ENCODE measurements at places on chromosomes 7 and 10.

DNA sequence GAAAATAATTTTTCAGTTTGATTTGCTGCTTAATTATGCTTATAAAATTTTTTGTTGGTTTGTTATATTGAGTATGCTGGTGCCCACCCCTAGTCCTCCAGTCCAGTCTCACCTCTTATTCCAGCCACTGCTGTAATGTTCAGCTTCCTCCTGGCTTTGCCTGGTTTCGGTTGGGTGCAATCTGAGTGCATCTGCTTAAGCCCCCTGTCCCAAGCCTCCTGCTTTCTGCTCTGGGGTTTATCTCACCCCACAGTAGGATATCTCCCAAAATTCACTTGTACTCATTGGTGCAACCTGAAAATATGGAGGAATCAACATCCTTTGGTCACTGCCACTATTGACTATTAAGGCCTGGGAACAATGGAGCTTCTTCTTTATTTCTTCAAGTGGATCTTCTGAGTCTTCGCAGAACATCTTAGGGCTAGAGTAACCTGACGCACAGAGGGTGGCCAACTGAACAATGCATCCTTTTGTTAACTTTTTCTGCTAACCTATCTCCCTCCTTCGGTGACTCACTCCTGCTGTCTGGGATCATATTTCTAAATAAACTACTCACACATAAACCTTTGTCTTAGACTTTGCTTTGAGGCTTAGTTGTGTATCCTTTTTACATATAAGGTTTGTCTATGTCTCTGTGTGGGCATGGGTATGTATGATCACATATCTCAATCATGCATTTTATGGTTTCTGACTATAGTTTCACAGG, 19.1 kb upstream of the SOSTDC1 start:
- DNase-seq, result no peak

DNA sequence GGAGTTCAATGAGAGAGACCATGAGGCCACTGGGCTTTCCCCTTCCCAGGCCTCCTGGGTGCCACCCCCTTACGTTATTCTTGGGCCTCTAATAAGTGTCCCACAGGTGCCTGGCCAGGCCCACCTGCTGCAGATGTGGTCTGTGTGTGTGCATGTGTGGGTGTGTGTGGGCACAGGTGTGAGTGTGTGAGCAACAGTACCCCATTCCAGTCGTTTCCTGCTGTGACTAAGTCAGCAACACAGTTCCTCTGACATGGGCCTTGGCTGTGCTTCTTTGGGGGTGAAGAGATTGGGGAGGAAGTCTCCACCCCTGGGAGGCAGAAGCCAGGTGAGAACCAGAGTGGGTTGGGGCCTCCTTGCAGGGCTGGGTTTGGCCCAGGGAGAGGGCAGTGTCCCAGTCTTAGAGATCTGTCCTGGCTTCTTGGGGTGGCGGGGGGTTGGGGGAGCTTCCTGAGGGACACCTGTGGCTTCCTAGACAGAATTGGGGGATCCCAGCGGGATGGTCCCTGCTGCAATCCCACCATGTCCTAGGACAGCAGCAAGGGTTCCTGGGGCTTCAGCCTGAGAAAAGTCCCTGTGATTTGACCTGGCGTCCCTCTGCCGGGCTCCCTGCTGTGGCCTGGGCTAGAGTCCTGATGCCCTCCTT, 4.1 kb upstream of the PILRB start:
- no peak for DNase-seq

DNA sequence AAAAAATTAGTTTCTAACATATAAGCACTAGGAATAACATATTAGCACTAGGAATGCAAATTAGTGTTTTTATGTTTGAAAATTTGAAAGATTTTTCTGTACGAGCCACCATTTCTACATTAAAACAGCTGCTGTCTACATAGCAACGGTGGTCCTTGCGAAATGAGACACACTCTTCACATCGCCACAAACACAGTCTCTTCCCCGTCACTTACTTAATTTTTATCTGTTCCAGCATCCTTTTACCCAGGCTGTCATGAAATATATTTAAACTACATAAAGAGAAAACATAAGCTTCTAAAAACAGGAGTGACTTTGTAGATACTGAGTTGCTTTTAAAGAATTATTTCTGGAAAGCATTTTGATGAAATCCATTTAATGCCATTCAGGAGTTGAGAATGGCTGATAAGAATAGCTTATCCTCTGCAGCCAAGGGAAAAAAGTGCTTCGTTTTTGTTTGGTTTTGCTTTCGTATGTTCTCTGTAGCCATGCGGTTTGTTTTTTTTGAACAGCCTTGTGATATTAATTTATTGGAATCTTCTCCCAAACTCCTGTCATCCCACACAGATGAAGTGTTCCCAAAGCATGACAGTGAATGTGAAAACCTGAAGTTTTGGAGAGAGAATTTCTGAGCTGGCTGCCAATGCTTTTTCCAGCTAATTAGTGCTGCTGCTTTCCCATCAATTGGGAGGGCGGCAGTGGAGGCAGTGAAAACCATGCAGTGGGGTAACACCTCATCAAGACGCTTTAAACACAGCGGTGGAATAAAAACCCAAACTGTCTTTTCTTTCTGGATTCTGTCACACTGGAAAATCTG, 603.7 kb upstream of the ADARB2 start:
- DNase-seq, result no peak

DNA sequence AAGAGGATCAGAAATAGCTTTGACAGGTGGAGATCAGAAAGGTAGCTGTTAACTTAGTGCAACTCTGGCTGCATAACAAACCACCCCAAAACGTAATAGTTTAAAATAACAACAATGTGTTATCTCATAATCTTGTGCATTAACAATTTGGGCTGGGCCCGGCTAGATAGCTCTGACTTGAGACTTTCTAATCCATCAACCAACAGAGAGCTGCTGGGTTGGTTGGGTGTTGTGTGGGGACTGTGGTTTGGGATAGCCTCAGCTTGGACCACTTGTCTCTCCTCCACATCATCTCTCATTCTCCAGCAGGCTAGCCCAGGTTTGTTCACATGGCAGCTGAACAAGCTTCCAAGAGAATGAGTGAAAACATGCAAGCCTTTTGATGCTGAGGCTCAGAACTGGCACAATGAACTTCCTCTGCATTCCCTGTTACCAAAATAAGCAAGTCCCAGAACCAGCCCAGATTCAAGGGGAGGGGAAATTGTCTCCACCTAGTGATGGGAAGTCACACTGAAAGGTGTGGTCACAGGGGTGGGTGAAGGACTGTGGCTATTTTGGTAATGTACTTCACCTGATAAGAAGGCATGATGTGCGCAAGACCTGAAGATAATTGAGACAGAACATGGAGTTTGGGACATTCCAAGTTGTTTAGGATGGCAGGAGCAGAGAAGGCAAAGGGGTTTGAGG, 20.4 kb upstream of the ASAH2 start:
- no peak for DNase-seq

- peak; percentile 32 for DNase-seq
Observed at GRCh38 chr10:80473692-80474596, 19.8 kb downstream of the TSPAN14 start.

- no peak for DNase-seq
Observed at GRCh38 chr7:92653136-92653535, 62.9 kb upstream of the FAM133B start.

- no peak for DNase-seq
Observed at GRCh38 chr10:14971867-14972448, 12.8 kb downstream of the MEIG1 start.

GRCh38 chr10:112497347-112497950, 50.4 kb downstream of the VTI1A start:
- no peak for DNase-seq

DNA sequence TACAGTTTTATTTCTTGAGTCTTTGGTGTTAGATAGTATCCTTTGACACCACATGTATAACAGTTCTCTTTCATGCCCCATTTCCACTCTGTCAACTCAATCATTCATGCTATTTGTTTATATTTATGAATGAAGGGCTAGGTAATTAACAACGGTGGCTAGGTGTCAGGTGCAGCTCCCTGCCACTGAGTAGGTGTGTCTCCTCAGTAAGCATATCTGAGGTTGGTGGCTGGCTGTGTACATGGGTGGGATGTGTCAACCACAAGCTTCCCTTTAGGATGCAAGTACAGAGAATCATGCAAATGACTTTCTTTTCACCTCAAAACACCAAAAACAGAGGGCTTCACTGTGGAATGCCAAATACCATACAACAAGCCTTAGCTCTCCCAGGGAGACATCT, 83.4 kb downstream of the ZNF365 start:
- no peak for DNase-seq

GRCh38 chr10:44930904-44931620, 19.9 kb downstream of the TMEM72 start:
- DNase-seq, result no peak

DNA sequence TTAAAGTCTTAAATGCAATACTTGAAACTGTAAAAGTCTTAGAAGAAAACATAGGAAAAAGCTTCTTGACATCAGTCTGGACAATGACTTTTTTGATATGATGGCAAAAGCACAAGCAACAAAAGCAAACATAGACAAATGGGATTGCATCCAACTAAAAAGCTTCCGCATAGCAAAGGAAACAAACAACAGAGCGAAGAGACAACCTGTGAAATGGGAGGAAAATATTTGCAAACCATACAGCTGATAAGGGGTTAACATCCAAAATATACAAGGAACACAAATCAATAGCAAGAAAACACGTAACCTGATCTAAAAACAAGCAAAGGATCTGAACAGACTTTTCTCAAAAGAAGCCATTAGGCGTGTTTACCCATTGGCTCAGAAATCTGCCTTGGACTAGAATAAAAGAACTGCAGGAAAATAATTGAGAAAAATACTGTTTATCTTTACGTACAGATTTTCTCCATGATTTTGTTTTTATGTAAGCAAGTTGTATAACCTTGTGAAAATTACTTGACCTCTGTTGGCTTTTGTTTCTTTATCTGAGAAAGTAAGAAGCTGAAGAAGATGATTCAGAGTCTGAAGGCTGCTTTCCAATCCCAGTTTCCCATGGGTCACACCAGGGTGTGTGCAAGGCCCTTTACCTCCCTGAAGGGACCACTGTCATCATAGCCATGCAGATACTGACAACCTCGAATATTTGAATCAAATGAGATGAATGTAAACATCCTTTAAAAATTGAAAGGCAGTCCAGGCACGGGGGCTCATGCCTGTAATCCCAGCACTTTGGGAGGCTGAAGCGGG, 99.1 kb upstream of the LANCL2 start:
- DNase-seq, result no peak

- no peak for DNase-seq
Observed at GRCh38 chr7:7639847-7640220, 718 bp upstream of the UMAD1 start.

- DNase-seq, result no peak
Observed at GRCh38 chr7:1290679-1291356, 58.1 kb downstream of the UNCX start.

DNA sequence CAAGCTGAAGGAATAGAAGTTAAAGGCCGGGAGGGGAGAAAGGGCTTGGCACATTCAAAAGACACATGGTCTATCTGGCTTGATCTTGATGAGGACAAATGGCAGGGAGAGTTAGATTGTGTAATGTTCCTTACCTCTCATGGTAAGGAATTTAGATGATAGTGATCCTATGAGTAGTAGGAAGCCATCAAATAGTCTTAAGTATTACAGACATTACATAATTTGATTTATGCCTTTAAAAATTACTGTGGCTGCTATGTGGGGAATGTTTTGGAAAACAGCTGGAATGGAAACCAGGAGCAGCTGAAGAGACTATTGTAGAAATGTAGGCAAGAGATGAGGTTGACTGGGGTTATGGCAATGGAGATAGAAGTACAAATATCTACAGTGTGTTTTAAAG, 351.3 kb upstream of the BMPER start:
- DNase-seq, result no peak

GRCh38 chr7:157335236-157335635, 1.6 kb upstream of the DNAJB6 start:
- DNase-seq, result no peak

DNA sequence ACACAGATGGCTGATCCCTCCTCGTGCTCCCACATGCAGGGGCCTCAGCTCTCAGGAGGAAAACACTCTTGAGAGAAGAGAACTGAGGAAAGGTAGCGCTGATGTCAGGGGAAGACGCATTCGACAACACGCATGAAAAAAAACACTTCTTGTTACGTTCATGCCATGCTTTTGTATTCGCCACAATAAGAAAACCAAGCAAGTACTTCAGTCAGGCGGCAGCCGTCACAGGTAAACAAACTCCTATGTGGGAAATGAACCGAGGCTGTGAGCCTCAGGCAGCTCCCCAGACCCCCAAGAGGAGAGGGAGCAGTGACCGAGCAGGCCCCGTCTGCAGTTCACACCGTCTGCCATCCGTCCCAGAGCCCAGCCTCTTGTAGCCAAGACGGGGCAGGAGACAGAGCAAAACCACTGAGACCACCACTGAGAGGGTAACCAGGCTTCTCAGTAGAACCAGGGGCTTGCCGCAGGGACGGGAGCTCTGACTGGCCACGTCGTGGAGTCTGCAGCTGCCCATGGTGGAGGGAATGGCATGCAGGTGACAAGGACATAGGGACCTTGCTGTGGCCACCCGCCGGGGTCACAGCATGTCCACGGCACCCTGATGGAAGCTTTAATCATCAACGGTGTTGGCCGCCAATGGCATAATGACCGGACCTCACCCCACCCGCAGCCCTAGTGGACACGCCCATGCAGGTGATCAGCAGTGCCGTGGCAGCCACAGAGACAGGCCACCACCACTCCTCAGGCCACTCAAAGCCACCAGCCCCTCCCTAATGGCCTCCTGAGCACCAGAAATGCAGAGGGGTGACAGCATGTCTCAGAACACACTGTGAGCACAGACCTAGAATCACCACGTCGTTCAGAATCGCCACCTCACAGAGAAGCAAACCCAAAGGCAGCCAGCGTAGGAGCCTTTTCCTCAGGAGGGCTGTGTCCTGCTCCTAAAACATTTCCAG, 304.3 kb downstream of the PTPRN2 start:
- DNase-seq, result peak; percentile 11

DNA sequence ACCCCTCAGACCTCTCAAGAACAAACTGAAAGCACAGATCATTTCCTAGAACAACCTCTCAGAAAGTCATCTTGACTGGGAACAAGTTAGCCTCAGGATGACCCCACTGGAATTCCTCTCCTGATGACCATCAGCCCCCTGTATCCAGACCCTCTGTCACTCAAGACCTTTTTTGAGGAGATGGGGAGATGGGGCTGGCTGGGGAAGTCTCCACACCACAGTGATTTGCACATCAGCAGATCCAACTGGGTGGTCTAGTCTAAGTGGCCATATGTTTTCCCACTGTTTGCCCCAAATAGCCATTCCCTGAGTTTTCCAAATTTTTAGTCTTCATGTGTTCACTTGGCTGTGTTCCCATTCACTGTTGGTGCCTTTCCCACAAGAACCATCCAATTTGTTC, 452.4 kb upstream of the NPVF start:
- no peak for DNase-seq

DNA sequence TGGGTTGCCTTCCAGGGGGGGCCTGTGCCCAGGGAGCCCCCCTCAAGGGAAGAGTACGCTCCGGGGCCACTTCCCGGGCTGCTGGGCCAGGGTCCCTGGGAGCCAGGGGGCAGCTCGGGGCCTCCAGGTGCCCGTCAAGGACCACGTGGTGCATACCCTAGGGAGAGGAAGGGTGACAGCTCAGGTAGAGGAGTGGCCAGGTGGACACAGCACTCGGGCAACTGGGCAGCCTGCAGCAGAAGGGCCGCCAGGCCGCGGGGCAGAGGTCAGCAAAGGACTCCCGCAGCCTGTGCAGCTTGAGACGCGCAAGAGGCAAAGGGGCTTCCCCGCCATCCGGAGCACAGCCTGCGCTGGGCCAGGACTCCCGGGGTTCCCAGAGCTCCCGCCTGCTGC, 26.4 kb downstream of the AP5Z1 start:
- no peak for DNase-seq

GRCh38 chr7:11846361-11846955, 14.5 kb upstream of the THSD7A start:
- DNase-seq, result no peak

GRCh38 chr7:16396766-16397500, 24.4 kb downstream of the CRPPA start:
- DNase-seq, result no peak

GRCh38 chr7:129083525-129083924, 28.6 kb upstream of the TNPO3 start:
- DNase-seq, result no peak
